ENCODE measurements at places on chromosomes 7 and 10.

- no peak for DNase-seq
Observed at GRCh38 chr10:59434463-59435321, 72.3 kb upstream of the FAM13C start.

GRCh38 chr7:121102619-121103018 is 114.1 kb downstream of the CPED1 start:
- DNase-seq: no peak

GRCh38 chr7:4931943-4932342 is 27.0 kb downstream of the MMD2 start:
- DNase-seq: no peak

GRCh38 chr10:120606051-120606764 is 149.2 kb downstream of the PLPP4 start:
- no peak for DNase-seq

DNA sequence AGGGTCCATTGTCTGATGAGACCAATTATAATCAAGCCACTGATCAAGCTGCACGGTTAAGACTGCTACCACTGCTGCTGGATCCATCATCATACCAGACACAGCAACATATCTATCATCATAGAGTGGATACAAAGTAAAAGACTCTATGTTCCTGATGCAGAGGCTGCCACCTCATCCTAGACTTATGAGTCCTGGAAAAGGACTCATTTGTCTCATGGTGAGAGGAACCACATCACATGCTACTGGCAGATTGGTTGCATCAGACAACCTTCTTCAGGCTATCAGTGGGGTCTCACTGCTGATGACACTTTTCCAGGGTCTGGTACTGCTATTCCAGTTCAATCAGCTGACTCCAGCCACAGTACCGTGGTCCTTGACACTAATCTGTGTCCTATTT is 79.0 kb downstream of the ABI1 start:
- no peak for DNase-seq

- DNase-seq: peak; percentile 9
Observed at GRCh38 chr7:23012908-23013714, 819 bp downstream of the HYCC1 start.

DNA sequence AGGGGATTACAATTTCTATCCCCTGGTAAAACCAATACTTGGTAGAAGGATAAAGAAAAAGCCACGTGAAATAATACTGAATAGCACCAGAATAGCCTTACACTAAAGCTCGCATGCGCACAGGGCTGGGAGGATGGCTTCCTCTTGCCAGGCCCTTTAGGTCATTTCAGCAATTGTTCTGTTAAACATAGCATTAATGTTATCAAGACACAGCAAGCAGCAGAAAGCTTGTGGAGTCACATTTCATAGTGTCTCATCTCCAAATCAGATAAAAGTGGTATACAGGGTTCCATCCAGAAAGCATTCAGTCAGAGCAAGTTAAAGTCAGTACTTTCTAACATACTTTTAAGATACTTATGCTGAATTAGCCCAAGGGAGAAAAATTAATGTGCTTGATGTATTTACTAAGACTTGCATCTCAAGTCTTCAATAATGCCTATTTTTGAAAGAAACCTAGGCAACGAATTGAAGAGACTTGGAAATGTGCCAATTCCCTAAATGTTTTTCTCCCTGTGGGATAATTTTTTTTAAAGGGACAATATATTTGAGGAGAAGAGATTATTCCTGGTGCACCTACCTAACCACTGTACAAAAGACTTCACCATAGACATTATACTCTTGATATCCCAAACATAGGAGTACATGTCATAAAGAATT is 14.3 kb upstream of the NPM3 start:
- DNase-seq: no peak

- no peak for DNase-seq
Observed at GRCh38 chr7:14748461-14748860, 154.1 kb downstream of the DGKB start.

GRCh38 chr10:4672201-4672600 is 153.8 kb upstream of the AKR1E2 start:
- DNase-seq: no peak

DNA sequence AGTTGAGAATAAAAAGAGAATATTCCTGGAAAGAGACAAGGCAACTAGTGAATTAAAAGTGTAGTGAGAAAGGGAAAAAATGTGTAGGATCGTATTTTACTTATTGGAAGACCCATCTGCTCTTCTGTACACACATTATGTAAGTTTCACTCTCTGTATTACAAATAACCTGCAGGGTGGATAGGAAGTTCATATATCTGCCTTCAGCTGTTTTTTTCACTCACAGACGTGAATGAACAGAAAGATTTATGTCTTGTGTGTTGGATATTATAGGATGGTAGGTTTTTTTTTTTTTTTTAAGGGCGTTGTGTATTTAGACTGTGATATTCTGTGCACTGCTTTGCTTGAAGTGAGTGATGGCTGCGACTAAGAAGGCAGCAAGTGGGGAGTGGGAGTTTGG is 266.5 kb downstream of the AUTS2 start:
- DNase-seq: no peak

DNA sequence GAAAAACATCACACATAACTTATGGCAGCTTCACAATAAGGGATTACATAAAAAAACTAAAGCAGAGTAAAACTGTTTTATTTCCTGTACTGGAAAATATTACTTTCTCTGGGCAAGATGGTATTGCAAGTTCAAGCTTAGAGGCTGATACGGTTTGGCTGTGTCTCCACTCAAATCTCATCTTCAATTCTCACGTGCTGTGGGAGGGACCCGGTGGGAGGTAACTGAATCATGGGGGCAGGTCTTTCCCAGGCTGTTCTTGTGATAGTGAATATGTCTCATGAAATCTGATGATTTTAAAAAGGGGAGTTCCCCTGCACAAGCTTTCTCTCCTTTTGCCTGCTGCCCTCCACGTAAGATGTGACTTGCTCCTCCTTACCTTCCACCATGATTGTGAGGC is 5.1 kb upstream of the LRRC27 start:
- no peak for DNase-seq

DNA sequence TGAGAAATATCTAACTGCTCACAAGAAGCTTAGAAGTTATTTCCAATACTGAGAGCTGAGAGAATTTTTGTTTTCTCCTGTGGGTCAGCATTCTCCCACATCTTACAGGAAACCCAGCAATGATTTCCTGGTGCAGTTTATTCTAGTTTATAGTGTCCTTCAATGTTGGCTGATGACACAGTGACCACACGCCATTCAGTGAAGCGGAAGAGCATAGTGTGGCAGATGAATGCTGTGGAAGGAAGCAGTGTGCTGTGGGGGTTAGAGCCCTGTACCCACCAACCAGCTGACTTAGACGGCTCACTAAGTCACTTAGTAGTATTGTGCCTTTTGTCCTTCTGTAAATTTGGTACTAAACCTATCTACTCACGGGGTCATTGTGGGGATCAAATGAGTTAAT is 1.4 kb upstream of the TMEM26 start:
- DNase-seq: no peak

GRCh38 chr10:74344306-74344705 is 193.3 kb downstream of the ADK start:
- no peak for DNase-seq

DNA sequence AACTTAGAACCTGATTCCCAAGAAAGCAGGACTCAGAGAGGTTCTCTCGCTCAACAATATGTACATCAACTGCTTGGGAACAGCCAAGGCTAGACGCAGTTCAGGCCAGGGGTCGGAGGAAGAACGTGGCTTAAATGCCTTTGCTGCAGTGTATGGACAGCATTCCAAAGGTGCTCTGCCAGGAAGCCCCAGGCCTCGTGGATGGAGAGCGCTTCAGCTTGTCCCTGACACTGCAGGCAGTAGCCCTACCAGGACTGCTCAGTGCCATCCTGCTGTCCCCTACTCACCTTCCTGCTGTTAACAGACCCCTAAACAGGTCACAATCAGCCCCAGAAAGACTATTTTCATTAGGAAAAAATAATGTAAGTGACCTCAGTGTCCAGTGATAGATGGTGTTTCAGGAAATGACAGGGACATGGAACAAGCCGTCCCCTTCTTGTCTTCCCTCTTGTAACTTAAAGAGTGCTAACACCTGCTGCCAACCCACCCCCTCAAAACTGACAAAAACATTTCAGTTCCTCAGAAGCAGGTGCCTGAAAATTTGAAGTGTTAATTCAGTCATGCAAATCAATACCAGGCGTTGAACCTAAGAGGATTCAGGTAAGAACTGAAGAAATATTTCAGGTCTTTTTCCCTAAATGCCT is 16.5 kb downstream of the CREB3L2 start:
- no peak for DNase-seq

DNA sequence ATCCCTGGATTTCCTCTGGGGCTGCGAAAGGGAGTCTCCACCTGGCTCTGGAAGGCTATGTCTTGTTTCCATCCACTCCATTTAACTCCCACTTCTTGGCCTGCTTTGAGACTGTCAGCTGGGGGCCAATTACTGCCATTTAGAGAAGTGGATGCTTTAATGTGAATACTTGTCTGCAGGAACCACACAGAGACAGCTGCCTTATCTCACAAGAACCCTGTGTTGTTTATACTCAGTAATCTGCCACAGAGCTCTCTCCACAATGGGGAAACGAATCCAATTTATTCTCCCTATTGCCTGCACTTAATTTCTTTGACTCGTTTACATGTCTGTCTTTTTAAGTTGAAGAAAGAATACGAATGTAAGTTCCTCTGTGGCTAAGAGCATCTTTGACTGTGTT is 787.0 kb upstream of the C7orf33 start:
- DNase-seq: no peak

GRCh38 chr10:121108051-121108450 is 256.9 kb downstream of the WDR11 start:
- no peak for DNase-seq

DNA sequence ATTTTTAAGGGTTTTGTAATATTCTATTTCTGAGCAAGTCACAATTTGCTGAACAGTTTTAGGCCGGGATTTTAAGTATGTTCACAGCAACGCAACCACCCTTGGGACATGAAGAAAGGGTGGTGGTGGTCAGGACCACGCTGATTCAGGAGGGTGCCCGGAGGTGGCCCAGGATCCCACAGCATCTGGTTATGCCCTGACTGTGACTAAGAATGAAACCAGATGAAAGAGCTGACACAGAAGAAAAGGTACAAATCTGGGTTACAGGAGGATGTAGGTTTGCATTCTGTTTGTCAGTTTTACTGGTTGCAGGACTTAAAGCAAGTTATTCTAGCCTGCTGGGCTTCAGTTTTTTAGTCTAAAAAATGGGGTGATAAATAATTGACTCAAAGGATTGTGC is 279.7 kb downstream of the CCSER2 start:
- no peak for DNase-seq

GRCh38 chr7:133365917-133366316 is 113.0 kb downstream of the EXOC4 start:
- DNase-seq: peak; percentile 56

- no peak for DNase-seq
Observed at GRCh38 chr7:149701495-149702240, 71.7 kb downstream of the ZNF467 start.

GRCh38 chr10:31000071-31000782 is 31.4 kb downstream of the ZNF438 start:
- no peak for DNase-seq

DNA sequence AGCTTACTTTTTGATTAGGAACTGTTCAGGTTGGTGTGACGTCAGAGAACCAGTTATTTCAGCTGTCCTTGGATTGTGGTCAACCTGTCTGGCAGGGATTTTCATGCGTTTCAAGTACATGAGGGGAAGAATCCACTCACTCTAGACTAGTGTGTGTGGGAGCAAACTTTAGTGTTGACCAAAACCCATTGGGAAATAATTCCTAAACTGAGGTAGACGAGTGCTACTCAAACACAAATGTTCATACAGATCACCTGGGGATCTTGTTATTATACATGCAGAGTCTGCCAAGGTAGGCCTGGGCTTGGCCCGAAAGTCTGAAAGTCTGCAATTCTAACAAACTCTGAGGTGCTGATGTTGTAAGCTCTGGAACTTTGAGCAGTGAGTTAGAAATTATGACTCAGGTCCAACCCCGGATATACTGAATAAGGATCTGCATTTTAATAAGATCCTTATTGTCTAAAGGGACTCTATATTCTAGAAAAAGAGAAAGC is 111.1 kb upstream of the CREB5 start:
- DNase-seq: peak; percentile 26

GRCh38 chr10:68870061-68870460 is 31.1 kb upstream of the DDX50 start:
- no peak for DNase-seq
